ENCODE measurements at places on chromosomes 11 and 22.

GRCh38 chr11:120302001-120302805 lies 22.9 kb upstream of the TLCD5 start:
- DNase-seq: no peak

- DNase-seq: no peak
Observed at GRCh38 chr11:31412946-31413345, 43.3 kb downstream of the DNAJC24 start.

- DNase-seq: no peak
Observed at GRCh38 chr22:32606181-32606580, 131.6 kb downstream of the FBXO7 start.

GRCh38 chr11:74288911-74289310 lies 22.5 kb downstream of the P4HA3 start:
- no peak for DNase-seq

DNA sequence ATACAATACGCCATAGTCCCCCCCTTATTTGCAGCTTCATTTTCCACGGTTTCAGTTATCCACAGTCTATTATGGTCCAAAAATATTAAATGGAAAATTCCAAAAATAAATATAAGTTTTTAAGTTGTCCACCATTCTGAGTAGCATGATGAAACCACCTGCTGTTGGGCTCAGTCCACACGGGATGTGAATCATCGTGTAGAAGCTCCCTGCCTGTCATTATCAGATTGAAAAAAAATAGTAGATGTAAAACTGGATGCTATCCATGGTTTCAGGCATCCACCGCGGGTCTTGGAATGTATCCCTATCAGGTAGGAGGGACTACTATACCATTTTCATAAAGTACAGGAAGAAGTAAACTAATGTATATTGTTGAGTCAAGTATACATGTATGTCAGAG lies 127.4 kb downstream of the TTC17 start:
- no peak for DNase-seq

Measured in H9 (cell line).